Stimulated activated CD4-positive, alpha-beta T cell treated with anti-CD3 and anti-CD28 coated beads, TNF-alpha, amount 100 ng/mL, for 48 hours (primary cell): ENCODE measurements at places on chromosomes 4 and X.

DNA sequence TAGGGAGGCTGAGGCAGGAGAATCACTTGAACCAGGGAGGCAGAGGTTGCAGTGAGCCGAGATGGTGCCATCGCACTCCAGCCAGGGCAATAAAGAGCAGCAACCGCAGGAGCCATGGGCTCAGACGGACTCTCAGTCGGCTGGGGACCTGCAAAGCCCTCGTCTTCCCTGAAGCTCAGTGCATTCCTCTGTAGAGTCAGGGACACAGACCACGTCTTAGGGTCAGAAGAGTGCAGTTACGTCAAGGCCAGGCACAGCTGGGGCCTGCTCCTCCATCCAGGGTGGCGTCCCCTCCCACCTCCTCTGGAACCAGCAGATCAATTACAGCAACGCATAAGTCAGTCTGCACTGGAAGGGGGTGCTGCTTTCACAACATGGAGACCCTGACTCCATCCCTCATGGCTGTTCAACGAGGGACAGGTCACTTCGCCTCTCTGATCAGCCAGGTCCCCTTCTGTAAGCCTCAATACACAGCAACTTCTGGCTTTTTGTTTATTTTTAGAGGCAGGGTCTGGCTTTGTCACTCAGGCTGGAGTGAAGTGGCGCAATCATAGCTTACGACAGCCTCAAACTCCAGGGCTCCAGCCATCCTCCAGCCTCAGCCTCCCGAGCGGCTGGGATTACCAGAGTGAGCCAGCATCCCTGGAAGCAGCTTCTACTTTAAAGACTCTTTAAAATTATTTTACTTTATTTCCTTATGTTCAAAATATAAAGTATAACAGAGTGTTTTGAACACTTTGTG is 76.4 kb downstream of the ZFYVE28 start:
- no peak for DNase-seq

DNA sequence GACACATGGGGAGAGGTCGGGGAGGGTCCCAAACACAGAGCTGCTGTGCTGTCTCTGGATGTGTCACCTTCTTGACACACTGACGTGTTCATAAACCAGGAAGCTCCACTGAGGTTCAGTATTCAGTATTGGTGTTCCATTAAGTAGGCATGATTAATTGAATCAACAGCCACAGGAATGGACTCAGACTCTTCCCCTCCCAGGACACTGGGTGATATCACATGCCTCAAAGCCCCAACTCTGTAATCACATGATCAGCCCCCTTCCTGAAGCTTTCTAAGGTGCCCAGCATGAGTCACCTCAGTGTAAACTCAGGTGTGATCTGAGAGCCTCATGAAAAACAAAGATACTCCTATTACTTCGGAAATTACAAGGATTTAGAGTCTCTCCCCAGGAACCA is 21.1 kb upstream of the HNRNPD start:
- DNase-seq: no peak

DNA sequence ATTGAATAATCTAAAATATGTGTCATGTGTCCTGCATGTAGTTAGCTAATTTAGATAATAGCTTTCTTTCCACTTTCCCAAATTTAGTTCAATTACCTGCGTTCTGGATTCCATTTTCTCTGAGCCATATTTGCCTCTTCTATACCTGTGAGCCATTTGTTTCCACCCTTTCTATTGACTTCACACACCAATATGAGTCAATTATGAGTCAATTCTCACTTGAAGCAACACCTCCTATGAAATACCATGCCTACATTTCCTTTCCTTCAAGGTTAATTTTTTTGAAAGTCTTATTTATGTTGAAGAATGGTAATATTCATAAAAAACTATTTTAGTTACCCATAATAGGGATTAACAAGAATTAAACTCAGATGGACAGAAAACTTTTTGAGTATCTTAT is 25.8 kb downstream of the NPY2R start:
- no peak for DNase-seq

GRCh38 chr4:150997141-150997540 is 17.9 kb downstream of the LRBA start:
- no peak for DNase-seq

DNA sequence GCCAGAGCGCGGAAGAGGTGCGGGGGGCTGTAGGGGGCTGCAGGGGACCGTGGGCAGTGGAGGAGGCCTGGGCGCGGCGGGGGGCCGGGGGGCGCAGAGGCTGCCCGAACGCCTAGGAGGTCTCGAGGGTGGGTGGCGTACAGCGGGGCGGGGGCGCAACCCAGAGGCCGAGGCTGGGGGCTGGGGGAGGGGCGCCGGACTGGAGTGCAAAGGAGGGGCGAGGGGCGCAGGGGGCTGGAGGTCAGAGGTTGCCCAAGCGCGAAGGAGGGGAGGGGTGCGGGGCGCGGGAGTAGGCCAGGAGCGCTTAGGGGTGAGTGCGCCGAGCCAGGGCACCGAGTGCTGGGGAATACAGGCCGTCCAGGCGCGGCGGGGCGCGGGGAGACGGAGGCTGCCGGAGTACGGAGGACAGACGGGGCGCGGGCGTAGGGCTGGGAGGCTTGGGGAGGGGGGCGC is 255 bp downstream of the GYG2 start:
- no peak for DNase-seq

DNA sequence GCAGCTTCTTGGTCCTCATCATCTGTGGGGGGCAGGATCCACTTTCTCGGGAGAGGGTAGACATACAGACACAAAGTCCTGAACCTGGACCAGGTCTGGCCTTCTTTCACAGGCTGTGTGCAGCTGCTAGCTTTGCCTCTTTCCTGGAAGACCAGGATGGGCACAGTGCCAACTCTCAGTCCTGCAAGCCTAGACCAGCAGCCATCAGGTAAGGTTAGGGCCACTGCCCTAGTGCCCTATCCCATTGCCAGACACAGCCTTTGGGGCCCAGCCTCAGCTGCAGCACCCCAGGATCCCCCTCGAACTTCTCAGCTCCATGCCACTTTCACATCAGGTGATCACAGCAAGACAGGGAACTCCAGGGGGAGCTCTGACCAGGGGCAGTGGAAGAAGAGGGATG is 38.4 kb downstream of the ZNF185 start:
- DNase-seq: no peak

GRCh38 chr4:80452768-80453167 is 117.2 kb downstream of the CFAP299 start:
- DNase-seq: no peak

DNA sequence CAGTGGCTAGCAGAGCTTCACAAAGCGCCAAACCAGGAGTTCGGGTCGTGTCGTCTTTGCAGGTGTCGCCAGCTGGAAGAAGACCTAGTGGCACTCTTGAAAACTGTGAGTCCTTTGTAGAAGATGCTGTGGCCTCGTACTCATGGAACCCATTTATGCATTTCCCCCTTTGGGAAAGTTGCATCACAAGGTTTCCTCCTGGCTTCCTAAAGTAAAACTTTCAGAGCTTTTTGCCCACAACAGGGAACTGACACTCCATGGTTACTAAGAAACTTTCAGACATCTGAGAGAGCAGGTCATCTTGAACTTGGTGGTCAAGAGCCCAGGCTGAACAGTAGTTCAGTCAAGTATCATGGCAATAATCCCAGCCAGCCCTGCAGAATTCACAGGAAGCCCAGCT is 15.9 kb upstream of the NOCT start:
- DNase-seq: no peak

DNA sequence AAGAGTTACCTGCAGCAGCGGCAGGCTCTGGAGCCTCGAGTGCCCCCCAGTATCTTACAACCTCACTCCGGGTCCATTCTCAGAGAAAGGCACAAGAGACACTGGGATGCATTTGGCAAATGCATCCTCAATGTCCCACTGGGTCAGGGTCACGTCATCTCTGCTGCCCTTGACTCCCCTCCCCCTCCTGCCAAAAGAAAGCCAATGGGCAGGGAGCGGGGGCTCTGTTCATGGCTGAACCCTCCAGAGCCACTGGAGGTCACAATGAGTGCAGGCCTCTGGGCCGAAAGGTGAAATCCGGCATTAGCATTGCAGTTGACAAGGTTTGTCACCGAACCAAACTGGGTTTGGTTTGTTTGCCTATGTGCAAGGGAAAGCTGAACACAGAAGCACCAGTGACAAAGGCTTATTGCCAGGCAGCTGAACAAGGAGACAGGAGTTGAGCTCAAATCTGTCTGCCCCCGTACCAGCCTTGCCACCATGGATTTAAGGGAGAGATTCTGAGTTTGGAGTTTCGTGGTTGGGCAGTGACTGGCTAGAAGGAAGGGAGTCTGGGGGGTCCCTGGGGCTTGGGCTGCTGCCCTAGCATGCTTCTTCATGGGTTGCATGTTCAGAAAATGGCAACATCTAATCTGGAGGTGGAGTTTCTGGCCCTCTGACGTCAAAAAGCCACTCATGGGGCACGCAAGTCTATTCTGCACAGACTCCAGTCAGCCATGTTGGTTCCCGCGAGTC is 64.3 kb downstream of the HTRA3 start:
- DNase-seq: no peak

- no peak for DNase-seq
Measured at GRCh38 chr4:67393699-67394281, 151.5 kb downstream of the CENPC start.

- no peak for DNase-seq
Measured at GRCh38 chr4:3243136-3243780, 5.7 kb upstream of the MSANTD1 start.

- no peak for DNase-seq
Measured at GRCh38 chrX:151363316-151363715, 33.7 kb upstream of the VMA21 start.

DNA sequence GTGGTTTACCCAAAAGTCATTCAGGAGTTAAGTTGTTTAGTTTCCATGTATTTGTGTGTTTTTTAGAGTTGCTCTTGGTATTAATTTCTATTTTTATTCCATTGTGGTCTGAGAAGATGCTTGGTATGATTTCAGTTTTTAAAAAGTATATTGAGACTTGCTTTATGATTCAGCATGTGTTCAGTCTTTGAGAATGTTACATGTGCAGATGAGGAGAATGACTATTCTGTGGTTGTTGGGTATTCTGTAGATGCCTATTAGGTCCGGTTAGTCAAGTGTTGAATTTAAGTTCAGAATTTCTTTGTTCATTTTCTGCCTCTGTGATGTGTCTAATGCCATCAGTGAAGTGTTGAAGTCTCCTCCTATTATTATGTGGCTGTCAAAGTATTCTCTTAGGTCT is 249.4 kb downstream of the ARHGAP10 start:
- DNase-seq: no peak

DNA sequence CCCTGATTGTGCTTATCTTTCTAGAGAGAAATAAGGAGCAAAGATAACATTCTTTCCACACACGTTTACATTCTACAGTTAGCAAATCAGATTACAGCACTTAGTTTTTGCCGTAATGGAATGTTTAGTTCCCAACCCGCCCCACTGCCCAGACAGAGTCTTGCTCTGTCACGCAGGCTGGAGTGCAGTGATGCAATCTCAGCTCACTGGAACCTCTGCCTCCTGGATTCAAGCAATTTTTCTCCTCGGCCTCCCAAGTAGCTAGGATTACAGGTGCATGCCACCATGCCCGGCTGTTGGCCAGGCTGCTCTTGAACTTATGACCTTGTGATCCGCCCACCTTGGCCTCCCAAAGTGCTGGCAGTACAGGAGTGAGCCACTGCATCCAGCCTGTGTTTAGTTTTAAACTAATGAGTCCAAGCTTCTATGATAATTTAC is 8.4 kb upstream of the PRPS1 start:
- no peak for DNase-seq

DNA sequence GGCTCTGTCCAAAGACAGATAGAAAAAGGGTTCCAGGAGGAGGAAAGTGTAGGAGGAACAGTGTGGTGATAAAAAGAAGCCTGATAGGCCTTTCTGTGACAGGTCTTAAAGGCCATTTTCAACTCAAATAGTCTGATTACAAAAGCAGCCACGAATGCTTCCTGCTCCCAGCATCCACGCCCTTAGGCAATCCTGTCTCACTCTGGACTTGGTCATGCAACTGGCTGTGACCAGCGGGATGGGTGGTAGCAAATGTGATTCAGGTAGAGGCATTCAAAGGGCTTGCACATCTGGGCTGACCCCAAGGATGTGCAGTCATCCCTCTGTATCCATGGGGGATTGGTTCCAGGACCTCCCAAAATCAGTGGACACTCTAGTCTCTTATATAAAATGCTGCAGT is 14.4 kb upstream of the SEPSECS start:
- no peak for DNase-seq

- no peak for DNase-seq
Measured at GRCh38 chr4:138671606-138672084, 343.9 kb upstream of the NOCT start.

DNA sequence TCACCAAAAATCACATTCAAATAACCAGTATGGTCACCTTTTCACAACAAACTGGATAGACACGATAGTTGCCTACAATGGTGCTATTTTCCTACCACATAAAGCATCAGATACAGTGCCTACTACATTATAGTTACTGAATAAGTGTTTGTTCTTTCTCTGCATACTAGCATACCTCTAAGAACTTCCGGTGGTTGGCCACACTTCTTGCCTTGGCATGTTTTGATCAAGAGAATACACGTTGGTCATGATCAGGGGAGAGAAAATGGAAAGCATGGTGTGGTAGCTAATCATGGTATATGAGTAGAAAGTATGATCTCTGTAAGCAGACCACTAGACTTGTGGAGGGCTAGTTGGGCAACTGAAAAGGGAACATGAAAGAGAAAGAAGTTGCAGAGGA is 322.8 kb upstream of the DIAPH2 start:
- no peak for DNase-seq

DNA sequence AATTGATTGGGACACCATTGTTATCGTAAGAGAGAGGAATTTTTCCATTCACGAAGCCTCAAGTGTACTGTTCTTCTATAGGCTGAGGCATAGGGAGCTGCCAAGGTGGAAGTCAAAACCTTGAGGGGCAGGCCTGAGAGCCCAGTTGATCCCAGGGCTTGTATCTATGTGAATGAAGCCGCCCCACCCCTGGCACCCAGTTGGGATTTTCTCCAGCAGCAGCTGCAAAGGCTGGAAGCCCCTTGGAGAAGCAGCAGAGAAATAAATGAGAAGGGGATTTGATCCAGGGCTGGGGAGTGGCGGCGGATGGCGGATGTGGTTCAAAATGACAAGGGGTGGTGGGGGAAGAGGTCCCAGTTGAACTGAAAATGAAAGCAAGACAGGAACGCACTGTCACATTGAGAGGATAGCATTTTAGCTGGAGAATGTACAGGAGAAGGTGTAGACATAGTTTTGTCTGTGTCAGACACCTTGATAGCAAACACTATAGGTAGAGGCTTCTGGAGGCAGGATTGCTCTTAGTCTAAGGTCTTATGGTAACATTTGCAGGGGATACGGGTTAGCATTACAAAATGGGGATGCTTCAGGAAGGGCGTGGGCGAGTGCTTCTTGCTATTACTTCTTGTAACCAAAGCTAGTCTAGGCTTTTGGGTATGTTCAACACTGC is 32.6 kb downstream of the DOCK11 start:
- DNase-seq: no peak

DNA sequence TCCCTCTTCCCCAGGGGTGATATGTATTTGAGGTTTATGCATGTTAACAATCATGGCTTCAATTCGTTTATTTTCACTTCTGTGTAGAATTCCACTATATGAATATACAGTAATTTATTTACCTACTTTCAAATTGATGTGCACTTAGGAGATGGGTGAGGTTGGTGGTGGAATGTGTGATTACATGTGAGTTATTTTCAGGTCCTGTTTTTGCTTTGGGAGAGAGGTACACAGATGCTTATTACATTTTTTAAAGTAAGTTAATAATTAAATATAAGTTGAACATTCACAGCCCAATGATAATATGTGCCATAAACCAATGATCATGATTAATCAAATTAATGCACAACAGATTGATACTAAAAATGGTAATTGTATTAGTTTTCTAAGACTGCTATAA is 79.5 kb downstream of the SPRY1 start:
- no peak for DNase-seq

GRCh38 chrX:34238896-34239295 is 106.8 kb upstream of the FAM47A start:
- DNase-seq: no peak
